ENCODE measurements at places on chromosomes 3 and 15. TPM values are rescaled to one million over a fixed set of nuclear protein-coding genes. Genes with fewer than 3 reads are reported as not detected.

CDAN1 gene
- 22.5 TPM for polyA plus RNA-seq

BBX gene
- polyA plus RNA-seq = 67.1 TPM

- DNase-seq = no peak
These were observed 429.8 kb upstream of the TPM1 start for GRCh38 chr15:62612771-62613170.

CAND2 gene
- polyA plus RNA-seq = 5.8 TPM

CFAP20DC gene
- polyA plus RNA-seq = 5.1 TPM

IGSF11 gene
- 0.57 TPM for polyA plus RNA-seq

DNA sequence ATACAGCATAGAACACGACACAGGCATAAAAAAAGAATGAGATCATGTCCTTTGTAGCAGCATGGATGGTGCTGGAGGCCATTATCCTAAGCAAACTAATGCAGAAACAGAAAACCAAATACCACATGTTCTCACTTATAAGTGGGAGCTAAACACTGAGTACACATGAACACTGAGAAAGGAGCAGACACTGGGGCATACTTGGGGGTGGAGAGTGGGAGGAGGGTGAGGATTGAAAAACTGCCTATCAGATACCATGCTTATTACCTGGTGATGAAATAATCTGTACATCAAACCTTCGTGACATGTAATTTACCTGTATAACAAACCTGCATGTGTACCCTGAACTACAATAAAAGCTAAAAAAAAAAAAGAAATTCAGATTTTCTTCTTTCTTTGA, 100.4 kb downstream of the PPM1L start:
- no peak for DNase-seq

- no peak for DNase-seq
These were observed 90.8 kb upstream of the FGF12 start for GRCh38 chr3:192818126-192818525.

All from left lung (tissue), 14 donors.